Mammary epithelial cell (primary cell): ENCODE measurements at places on chromosomes 7 and 10.
A peak's percentile ranks its signal among the peaks of the same experiment; 100 is the strongest.

DNA sequence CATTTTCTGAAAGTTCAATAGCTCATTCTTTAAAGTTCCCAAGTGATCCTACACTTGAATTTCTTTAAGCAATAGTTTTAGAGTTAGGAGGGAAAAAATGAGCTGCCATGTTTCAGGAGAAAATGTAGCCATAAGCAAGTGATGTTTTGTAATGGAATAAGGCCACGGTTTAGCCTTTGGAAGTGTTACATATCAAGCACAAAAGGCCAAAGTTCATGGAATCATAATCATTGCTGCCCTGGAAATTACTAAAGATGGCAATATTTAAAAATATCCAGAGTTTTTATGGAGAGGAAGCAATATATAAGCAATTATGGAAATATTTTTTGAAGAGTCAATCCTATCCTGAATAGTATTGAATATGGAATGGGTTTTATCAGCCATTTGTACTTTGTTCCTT, 68.4 kb downstream of the ETV1 start:
- no peak for DNase-seq

DNA sequence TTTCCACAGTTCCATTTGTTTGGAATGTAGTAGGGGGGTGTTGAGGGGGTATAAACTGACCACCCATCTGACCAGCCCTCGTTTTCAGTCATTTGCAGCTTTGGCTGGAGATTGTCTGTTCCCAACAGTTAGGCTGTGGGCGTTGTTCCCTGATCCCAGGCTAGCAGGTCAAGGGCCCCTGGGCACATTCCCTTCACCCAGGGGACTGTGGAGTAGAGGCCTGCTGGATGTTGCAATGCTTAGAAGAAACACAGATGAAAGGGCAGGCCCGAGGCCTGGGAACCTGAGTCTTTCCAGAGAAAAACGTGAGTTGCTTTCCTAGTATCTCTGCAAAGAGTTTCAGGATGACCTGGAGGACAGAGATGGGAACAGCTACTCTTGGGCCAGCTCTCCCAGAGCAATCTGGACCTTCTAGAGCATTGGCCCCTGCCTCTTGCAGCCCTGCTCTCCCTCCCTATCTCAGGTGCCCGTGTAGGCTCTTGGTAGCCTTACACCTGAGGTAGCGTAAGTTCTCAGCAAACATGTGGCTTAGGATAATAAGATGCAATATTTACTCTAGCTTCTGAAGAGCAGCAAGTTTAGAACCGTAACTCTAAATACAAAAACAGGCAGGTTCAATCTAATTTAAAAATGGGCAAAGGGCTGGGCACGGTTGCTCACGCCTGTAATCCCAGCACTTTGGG, 99.4 kb upstream of the EFCAB10 start:
- DNase-seq: no peak

- peak; percentile 19 for DNase-seq
These were observed 89.9 kb downstream of the CDH23 start for GRCh38 chr10:71486484-71487114.

DNA sequence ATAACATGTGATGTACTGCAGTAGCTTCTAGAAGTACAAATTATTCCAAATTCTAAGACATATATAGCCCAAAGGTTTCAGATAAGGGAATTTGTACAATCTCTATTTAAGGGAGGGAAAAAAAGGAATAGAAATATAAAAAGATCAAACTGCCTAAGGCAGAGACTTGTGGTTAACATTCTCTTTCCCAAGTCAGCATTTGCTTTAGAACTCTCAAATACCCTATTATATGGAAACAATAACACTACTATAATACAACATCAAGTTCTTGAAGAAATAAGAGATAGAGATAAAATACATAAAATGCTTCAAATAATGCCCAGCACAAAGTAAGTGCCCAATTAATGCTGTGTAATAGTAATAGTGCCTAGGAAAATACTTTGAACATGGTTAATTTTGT, 123.1 kb downstream of the CRPPA start:
- DNase-seq: no peak

DNA sequence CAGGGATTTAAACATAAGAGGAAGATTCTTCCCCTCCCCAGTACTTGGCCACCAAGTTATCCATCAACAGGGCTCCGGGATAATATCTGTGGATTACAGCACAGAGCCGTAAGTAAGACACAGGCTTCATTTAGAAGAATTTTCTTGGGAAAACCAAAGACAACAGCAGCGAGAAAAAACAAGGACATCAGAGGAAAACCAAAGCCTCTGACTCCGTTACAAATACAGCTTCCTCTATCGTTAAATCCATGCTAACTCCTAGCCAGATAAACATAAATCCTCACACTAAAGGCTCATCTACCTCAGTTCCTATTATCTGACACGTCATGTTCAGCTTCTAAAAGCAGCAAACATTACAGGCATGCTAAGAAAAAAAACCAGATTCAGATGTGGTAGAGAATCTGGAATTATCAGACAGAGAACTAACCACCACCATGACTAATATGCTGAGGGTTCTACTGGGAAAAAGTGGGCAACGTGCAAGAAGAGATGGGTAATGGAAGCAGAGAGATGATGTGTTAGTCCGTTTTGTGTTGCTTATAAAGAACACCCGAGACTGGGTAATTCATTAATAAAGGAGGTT, 48.4 kb downstream of the BRI3 start:
- DNase-seq: no peak

GRCh38 chr10:129718548-129719414, 245.3 kb downstream of the EBF3 start:
- peak; percentile 2 for DNase-seq

- no peak for DNase-seq
These were observed 248.6 kb downstream of the SH2D4B start for GRCh38 chr10:80786322-80786721.
